Sigmoid colon (tissue), 7 donors: ENCODE measurements at places on chromosomes 1 and 21. TPM values are rescaled to one million over a fixed set of nuclear protein-coding genes. Genes with fewer than 3 reads are reported as not detected.
A peak's percentile ranks its signal among the peaks of the same experiment; 100 is the strongest.

Gene LMX1A
- 0.49 TPM for total RNA-seq

Gene CR1L
- not detected for total RNA-seq

Gene KPNA6
- total RNA-seq: 47.0 TPM

Gene SYCP1
- total RNA-seq: not detected

Gene RBM15
- total RNA-seq: 32.1 TPM

Gene MROH7
- 20.0 TPM for total RNA-seq

Gene NVL
- 26.6 TPM for total RNA-seq

Gene DYNLT5
- total RNA-seq: 0.83 TPM

Gene EXO1
- total RNA-seq: 0.71 TPM

Gene KCNE1
- 7.2 TPM for total RNA-seq

Gene OR10J1
- total RNA-seq: not detected

Gene FAM177B
- not detected for total RNA-seq

GRCh38 chr1:206873603-206874188, 8.3 kb downstream of the IL20 start:
- no peaks in the 10 kb centered on the region for H3K36me3 ChIP-seq
- DNase-seq: no peak
- H3K27ac ChIP-seq: no peak overlapping the region
- H3K4me1 ChIP-seq: no peaks in the 10 kb centered on the region
- H3K27me3 ChIP-seq: no peaks in the 10 kb centered on the region

DNA sequence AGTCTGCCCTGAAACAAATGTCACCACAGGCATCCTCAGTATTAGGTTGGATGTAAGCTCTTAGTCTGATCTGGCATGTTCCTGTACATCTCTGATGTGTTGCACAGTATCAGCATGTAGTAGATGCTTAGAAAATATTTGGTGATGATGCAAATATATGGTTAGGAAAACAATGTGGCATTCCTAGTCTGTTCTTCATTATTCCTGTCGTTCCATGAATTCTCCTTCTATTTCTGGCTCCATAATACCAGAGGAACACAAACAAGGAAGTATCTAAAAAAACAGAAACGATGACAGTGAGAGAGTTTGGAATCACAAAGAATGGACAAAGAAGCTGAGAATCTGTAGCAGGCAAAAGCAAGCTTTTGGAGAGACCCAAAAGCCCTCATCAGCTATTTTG, 236.6 kb downstream of the HHAT start:
- H3K36me3 ChIP-seq: no peaks in the 10 kb centered on the region
- no peaks in the 10 kb centered on the region for H3K27me3 ChIP-seq
- H3K4me1 ChIP-seq: no peaks in the 10 kb centered on the region
- no peak overlapping the region for H3K27ac ChIP-seq
- DNase-seq: no peak

GRCh38 chr1:239354231-239354630, 32.1 kb upstream of the CHRM3 start:
- H3K4me3 ChIP-seq: no peak overlapping the region
- DNase-seq: no peak
- H3K36me3 ChIP-seq: no peaks in the 10 kb centered on the region
- H3K27ac ChIP-seq: no peak overlapping the region

GRCh38 chr1:99171184-99171813, 93.0 kb upstream of the PLPPR4 start:
- H3K36me3 ChIP-seq: no peaks in the 10 kb centered on the region
- H3K4me3 ChIP-seq: no peak overlapping the region
- no peak for DNase-seq
- no peak overlapping the region for H3K27ac ChIP-seq

GRCh38 chr1:203152158-203153034, 23.2 kb downstream of the MYBPH start:
- H3K27me3 ChIP-seq: no peaks in the 10 kb centered on the region
- H3K4me3 ChIP-seq: no peak overlapping the region
- DNase-seq: no peak

- H3K27me3 ChIP-seq: no peaks in the 10 kb centered on the region
- H3K27ac ChIP-seq: no peak overlapping the region
- no peaks in the 10 kb centered on the region for H3K4me1 ChIP-seq
- no peaks in the 10 kb centered on the region for H3K36me3 ChIP-seq
Observed at GRCh38 chr1:93411000-93411399, 36.9 kb upstream of the FNBP1L start.

DNA sequence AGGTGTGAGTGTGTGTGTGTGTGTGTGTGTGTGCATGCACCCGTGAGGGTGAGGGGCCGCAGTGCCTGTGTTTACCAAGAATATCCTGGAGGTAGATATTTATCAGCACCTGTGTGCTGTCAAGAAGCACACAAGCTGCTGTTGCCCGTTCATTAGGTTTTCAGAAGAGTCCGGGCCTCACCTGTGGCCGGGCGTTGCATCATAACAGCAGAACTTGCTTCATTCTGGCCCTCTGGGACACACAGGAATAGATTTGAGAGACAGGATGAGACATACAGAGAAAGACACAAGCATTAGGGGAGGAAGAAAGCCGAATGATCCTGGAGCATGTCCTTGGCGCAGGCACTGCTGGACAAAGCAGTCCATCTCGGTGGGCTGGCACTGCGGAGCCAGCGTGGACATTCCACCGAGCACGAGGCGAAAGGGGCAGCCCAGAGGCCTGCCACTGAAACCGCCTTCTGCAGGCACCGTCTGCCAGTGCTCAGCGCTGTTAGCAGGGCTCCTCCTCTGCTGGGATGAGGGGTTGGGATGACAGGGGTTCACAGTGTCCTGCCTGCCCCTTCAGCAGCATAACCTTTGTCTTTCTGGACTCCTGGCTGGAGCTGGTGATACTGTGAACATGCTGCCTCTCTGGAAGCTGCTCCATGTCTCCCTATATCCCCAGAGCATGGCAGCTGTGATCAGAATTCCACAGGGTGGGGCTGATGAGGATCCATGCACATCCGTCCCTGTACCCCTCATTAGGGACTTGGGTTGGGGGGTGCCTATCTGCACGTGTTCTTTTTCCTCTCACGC, 81.1 kb downstream of the PEX14 start:
- H3K27me3 ChIP-seq: no peaks in the 10 kb centered on the region
- H3K36me3 ChIP-seq: no peaks in the 10 kb centered on the region
- H3K4me3 ChIP-seq: no peak overlapping the region
- no peak overlapping the region for H3K27ac ChIP-seq

- no peaks in the 10 kb centered on the region for H3K36me3 ChIP-seq
- DNase-seq: peak; percentile 83
- H3K27ac ChIP-seq: peak overlapping the region; percentile 78
Observed at GRCh38 chr1:56376188-56376984, 203.0 kb downstream of the PLPP3 start.

DNA sequence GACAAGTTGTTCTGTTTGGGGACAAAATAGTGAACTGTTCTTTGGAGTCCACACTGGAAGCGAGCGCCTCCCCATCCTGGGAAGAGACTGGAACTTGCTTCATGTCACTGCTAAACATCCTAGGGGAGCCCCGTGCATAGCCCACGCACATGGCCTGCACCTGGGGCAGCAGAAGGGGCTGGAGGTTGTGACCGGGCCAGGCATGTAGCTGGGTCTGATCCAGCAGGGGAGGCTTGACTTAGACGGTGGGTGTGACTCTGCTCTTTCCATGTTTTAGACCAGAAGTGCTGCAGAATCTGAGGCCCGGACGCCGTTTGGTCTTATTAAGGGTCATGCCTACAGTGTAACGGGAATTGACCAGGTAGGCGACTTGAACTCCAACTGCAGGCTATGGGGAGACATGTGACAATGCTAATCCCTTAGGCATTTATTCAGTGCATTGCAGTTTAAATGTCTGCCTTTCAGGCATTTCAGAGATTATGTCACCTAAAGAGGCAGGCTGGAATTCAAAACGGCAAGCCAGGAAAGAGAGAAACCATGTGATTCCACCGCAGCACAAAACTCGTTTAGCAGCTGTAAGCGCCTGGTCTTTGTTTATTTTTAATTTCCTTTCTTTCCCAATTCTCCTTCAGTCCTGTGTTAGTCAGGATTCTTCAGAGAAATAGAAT, 21.8 kb downstream of the CAPN9 start:
- H3K4me1 ChIP-seq: no peaks in the 10 kb centered on the region
- H3K36me3 ChIP-seq: no peaks in the 10 kb centered on the region
- no peaks in the 10 kb centered on the region for H3K27me3 ChIP-seq
- H3K4me3 ChIP-seq: no peak overlapping the region
- no peak overlapping the region for H3K27ac ChIP-seq
- DNase-seq: no peak

- H3K4me3 ChIP-seq: no peak overlapping the region
- H3K27ac ChIP-seq: no peak overlapping the region
- H3K4me1 ChIP-seq: no peaks in the 10 kb centered on the region
- no peaks in the 10 kb centered on the region for H3K27me3 ChIP-seq
- no peaks in the 10 kb centered on the region for H3K36me3 ChIP-seq
- no peak for DNase-seq
Observed at GRCh38 chr1:224067207-224067606, 46.7 kb upstream of the FBXO28 start.

DNA sequence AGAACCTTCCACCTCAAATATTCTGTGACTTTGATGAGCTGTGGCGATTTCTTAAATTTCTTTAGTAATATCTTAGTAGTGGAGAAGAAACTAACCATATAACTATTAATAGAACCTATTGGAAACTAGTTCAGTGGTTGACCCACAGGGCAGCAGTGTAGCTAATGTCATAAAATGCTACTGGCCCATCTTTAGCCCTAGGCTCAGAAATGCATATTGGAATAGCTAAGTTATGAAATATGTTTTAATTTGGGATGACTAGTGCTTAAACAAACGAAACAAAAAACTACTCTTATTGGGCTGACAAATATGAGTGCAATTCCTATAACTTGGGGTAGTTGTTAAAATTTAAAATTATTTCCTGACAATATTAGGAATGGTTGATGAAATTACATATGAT, 20.2 kb downstream of the MACO1 start:
- no peak overlapping the region for H3K27ac ChIP-seq
- H3K4me3 ChIP-seq: no peak overlapping the region
- H3K4me1 ChIP-seq: no peaks in the 10 kb centered on the region
- no peak for DNase-seq
- no peaks in the 10 kb centered on the region for H3K27me3 ChIP-seq
- H3K36me3 ChIP-seq: peaks cover 5% of the 10 kb centered on the region

DNA sequence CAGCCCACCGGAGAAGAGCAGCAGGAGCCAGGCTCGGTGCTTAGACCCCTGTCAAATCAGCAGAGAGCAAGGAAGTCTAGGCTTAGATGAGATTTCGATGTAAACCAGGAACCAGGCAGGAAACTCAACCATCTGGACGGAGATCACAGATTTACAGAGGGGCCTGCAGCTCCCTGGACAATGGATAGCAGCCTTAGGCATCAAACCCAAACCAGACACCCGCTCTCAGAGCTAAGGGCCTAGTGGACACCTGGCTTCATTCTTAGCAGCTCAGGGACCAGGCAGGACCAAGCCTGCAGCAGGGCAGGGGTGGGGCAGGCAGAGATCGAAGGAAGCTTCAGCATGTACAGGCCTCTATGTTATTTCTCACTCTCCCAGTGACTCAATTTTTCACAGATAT, 127.8 kb upstream of the FMN2 start:
- H3K27me3 ChIP-seq: no peaks in the 10 kb centered on the region
- DNase-seq: no peak
- no peak overlapping the region for H3K4me3 ChIP-seq
- H3K4me1 ChIP-seq: no peaks in the 10 kb centered on the region

GRCh38 chr1:84037758-84038611, 39.1 kb upstream of the TTLL7 start:
- no peaks in the 10 kb centered on the region for H3K36me3 ChIP-seq
- H3K27ac ChIP-seq: no peak overlapping the region
- H3K4me1 ChIP-seq: no peaks in the 10 kb centered on the region
- DNase-seq: no peak
- no peak overlapping the region for H3K4me3 ChIP-seq

DNA sequence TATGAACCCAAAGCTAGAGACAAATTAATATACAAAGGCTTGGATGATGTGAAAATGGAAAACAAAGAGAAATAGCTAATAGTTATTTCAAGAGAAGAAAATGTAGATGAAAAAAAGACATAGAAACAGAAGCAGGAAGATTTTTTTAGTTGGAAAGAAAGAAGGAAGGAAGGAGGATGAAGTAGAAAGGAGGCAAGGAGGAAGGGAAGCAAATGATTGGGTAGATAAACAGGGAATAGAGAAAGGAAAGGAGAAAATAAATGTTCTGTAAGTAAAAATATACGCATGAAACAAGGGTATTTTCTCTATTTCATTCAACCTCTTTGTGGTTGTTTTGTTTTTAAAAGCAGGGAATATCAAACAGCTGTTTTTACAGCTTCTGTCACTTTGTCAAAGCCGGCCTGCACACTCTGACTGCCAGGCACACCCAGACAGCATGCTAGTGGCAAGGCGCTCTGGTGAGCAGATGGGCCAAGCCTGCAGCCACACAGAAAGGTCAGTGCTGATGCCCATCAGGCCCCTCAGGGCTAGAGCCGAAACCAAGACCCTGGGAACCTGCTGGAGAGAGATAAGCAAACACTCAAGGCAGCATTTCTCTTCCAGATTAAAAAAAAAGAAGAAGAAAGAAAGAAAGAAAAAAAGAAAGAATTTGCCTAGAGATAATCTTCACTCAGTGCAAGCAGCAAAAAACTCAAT, 72.9 kb upstream of the CTTNBP2NL start:
- peaks cover 12% of the 10 kb centered on the region for H3K4me1 ChIP-seq
- H3K27ac ChIP-seq: no peak overlapping the region
- H3K4me3 ChIP-seq: no peak overlapping the region

GRCh38 chr1:237042892-237043576, 1.1 kb downstream of the RYR2 start:
- peak overlapping the region; percentile 48 for H3K27ac ChIP-seq
- H3K36me3 ChIP-seq: no peaks in the 10 kb centered on the region
- peaks cover 28% of the 10 kb centered on the region for H3K4me1 ChIP-seq

- no peaks in the 10 kb centered on the region for H3K27me3 ChIP-seq
- no peaks in the 10 kb centered on the region for H3K36me3 ChIP-seq
- DNase-seq: no peak
- no peak overlapping the region for H3K27ac ChIP-seq
- no peak overlapping the region for H3K4me3 ChIP-seq
Observed at GRCh38 chr1:93676427-93676826, 5.2 kb downstream of the BCAR3 start.

DNA sequence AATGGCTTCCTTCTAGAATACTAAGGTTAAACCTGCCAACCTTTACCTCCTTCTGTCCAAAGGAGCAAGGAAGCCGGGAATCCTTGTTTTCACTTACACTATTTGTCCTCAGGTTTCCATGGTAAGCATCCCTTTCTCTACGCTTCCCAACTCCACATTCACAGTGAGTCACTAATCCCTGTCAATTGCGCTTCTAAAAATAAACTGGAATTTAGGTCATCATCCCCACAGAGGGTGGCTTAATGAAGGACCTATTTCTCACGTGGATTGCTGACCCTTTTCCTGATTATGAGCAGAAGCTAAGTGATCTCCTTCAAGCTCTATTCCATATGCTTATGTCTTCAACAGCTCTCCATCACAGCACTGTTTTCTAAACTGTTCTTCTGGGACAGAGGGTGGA, 39.9 kb upstream of the ABCA4 start:
- H3K4me3 ChIP-seq: no peak overlapping the region
- H3K4me1 ChIP-seq: no peaks in the 10 kb centered on the region
- H3K36me3 ChIP-seq: no peaks in the 10 kb centered on the region
- no peak for DNase-seq
